ENCODE measurements at places on chromosomes 4 and X. TPM values are rescaled to one million over a fixed set of nuclear protein-coding genes. Genes with fewer than 3 reads are reported as not detected.
A peak's percentile ranks its signal among the peaks of the same experiment; 100 is the strongest.

GRCh38 chrX:413322-414201 lies 26.9 kb upstream of the PPP2R3B start:
- H3K4me3 ChIP-seq, result no peak overlapping the region
- H3K27ac ChIP-seq, result peak overlapping the region; percentile 24
- H3K36me3 ChIP-seq, result peaks cover 7% of the 10 kb centered on the region
- H3K4me1 ChIP-seq, result peaks cover 2% of the 10 kb centered on the region
- peaks cover 14% of the 10 kb centered on the region for H3K27me3 ChIP-seq

DNA sequence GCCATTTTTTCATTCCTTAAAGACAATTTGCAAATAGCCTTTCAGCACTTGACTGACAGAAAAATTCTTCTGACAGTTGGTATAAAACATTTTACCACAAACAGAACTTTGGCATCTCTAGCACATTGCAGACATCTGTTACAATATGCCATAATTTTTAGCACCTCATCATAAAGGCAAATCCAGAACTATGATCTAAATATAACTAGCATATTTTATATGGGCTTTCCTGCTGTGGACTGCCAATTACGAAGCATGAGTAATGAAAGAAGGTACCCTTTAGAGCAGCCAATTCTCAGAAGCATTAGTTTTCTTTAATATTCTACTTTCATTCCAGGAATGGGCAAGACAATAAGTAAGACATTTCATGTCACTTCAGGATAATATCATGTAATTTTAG lies 647.4 kb upstream of the GALNT7 start:
- H3K4me3 ChIP-seq, result no peak overlapping the region
- no peaks in the 10 kb centered on the region for H3K36me3 ChIP-seq
- no peak overlapping the region for H3K27ac ChIP-seq
- DNase-seq, result no peak

Gene RAB9B
- 2.4 TPM for total RNA-seq

DNA sequence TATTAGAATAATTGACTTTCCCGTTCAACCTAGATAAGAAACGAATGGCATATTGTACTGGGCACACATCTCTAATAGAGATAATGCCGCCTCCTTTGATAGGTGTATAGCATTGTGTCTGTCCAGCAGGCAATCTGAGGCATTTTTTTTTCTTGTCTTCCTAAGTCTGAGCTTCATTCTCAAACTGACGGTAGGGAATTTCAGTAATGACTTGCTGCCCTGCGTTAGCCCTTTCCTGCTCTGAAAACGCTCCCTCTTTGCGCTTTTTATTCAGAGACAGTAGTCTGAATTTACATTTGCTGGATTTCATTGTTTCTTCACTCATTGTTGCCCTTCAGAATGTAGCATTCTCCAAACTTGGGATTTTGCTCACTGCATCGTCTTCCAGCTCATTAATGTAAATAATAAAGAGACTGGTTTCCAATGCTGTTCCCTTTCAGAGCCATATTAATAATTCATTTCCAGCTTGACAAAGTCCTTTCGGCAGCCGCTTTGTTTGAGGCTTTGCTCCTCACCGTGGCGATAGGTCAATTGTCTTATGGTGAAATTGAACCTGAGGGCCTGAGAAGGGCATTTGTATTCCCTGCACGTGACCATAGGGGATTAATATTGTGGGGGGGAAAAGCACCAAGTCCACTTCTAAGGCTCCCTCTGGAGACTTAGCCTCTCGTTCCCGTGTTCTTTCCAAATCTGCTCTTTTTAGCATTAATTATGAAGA lies 412.1 kb downstream of the SMARCA1 start:
- H3K36me3 ChIP-seq, result no peaks in the 10 kb centered on the region
- no peak overlapping the region for H3K4me3 ChIP-seq
- DNase-seq, result no peak

- no peaks in the 10 kb centered on the region for H3K4me1 ChIP-seq
- no peaks in the 10 kb centered on the region for H3K27me3 ChIP-seq
- no peak overlapping the region for H3K27ac ChIP-seq
- DNase-seq, result no peak
- H3K36me3 ChIP-seq, result peaks cover 1% of the 10 kb centered on the region
- no peak overlapping the region for H3K4me3 ChIP-seq
Observed at GRCh38 chr4:92035666-92036065, 268.1 kb upstream of the GRID2 start.

DNA sequence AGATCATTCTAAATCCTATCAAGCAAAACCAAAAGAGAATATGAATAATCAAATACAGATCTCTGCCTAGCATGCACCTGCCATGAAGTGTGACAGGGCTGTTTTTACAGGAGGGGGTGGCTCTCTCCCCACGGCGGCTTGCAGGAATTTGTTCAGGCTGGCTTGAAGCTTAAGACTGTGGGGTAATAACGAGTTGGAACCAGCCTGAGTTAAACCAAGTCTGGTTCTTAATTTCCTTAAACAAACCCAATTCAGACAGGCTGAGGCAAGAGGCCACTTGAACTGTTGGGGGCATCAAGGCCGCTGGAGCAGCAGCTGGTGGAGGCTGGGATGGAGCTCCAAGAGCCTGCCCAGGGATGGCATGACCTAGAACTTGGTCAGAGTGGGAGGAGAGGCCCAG lies 45.1 kb upstream of the LGI2 start:
- DNase-seq, result no peak
- peak overlapping the region; percentile 39 for H3K27ac ChIP-seq
- H3K4me1 ChIP-seq, result peaks cover 21% of the 10 kb centered on the region
